CD8-positive, alpha-beta T cell (primary cell): ENCODE measurements at places on chromosomes 6 and 20.

- no peak for DNase-seq
Measured at GRCh38 chr20:56845546-56846086, 216.5 kb downstream of the TFAP2C start.

GRCh38 chr6:41702771-41703494 is 32.5 kb downstream of the TFEB start:
- no peak for DNase-seq

GRCh38 chr6:68233623-68234022 is 401.5 kb upstream of the ADGRB3 start:
- DNase-seq, result no peak

- no peak for DNase-seq
Measured at GRCh38 chr6:111210194-111210728, 123.0 kb downstream of the SLC16A10 start.

DNA sequence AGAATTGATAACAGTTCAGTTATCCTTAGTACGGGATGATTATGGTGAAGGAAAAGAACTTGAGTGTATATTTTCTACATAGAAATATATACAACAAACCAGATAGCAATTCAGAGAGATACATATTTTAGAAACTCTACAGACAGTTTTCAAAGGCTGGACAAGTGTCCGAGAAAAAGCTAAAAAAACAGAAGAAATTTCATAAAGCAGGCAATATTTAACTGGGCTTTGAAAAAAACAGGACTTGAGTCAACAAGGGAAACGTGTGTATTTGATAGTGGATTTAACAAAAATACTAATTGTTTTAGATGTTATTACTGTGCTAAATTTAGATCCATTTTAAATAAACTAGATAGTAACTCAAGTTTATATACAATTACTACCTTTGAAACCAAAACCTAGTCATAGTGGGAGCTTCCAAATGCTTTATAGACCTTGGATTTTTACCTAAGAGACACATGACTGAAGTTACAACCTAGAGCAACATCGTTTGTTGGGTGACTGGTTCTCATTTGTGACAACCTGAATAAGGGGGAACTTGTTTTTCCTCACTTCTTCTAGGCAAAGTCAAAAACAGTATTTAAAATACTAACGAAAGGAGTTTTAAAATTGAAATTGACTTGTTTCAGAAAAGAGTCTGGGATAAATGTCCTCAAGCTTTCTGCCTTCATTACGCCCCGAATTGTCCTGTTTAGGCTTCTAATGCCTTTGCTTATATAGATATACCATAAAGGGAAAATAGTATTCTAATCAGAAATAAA is 116.7 kb upstream of the PRSS16 start:
- DNase-seq, result no peak

DNA sequence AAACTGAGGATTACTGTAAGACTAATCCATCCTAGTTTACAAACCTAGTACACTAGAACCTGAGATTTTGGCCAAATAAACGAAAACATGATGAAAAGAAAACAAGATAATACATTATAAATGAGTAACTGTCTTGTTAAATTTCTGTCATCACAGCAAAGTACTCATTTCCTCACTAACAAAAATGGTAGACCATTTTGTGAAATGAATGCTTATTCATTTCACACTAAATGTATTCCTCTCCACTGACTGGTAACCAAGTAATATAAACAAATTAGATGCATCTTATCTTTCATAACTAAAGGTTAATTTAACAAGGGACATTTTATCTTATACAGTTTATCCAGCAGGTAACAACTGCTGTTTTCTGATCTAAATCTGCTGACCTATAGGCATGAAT is 143.7 kb downstream of the REV3L start:
- DNase-seq, result no peak

DNA sequence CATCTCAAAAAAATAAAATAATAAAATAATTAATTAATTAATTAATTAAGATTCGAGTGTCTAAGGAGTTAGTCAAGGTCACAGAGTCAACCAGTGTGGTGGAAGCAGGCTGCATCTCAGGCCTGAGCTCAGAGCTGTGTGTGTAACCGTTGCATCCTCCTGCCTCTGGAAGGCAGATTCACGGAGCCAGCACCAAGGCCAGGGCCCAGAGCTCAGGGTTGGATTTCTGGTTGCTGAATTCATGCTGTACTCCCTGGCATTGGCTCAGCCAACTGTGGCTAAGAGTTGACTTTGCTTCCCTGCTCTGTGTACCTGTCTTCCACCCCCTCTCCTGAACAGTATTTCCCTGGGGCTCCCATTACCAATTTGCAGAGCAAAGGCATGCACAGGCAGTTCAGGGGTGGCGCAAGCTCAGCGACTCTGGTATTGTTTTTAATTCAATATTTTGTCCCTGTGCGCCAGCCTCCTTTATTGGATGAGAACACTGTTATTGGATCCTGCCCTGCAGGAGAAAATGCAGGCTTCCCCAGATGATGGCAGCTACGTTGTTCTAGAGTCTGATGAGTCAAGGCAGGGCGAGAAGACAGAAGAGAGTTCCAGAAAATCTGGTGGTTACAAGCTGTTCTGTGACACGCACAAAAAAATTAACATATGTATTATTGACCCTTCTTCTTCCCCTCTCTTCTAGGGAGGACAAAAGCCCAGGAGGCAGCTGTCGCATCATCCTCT is 12.3 kb upstream of the CTNNBL1 start:
- no peak for DNase-seq

DNA sequence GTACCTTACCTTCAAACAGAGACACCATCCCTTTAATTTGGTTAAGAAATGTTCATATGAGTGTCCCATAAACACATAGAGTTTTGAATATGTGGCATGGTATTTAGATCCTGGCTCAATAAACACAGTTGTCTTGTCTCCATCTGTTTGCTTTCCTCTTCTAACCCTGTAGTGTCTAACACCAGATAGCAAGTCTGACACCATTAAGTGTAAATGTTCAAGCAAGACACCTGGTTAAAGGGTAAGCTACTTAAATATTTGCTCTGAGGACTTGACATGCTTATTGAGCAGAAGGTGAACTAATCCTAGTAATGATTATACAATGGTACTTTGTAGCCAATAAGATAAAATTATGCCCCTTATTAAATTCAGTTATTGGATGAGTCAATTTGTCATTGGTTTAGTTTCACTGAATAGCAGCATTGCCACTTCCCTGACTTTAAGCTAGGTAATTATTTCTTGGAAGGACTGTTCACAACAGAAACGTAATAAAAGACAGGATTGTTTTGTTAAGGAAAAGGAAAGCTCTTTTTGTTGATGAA is 26.9 kb upstream of the GOPC start:
- DNase-seq, result no peak

DNA sequence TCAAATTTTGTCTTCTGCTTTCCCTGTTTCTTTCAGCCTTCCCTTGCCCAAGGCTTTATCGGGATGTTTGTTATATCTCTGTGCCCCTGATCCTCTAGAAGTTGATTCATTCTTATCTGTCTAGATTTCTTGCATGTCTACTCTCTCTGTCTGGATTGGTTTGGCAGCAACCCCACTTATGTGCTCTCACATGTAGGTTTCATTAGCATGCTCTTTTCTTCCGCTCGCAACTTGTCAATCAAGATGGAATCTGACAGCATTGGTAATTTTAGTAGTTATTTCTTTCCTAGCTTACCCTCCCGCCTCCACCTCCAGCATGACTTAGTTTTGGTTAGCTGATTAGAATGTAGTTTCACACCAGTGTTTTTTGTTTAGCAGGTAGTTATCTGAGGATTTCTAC is 39.3 kb downstream of the LRRC1 start:
- no peak for DNase-seq

DNA sequence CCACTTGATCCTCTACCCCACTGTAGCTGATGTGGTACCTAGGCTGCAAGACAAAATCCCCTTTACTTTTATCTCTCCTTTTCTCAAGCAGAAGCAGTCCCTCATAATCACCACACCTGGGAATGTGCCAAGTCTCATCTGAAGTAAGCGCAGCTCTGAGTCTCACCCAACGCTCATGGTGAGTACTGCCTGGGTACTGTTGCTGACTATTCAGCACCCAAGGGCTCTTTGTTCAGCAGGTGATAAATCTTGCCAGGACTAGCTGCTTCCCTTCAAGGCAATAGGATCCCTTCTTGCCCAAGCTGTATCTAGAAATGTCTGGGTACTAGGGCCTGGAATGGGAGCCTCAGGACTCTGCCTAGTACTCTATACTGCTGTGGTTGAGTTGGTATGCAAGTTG is 70.9 kb downstream of the GCLC start:
- DNase-seq, result no peak

DNA sequence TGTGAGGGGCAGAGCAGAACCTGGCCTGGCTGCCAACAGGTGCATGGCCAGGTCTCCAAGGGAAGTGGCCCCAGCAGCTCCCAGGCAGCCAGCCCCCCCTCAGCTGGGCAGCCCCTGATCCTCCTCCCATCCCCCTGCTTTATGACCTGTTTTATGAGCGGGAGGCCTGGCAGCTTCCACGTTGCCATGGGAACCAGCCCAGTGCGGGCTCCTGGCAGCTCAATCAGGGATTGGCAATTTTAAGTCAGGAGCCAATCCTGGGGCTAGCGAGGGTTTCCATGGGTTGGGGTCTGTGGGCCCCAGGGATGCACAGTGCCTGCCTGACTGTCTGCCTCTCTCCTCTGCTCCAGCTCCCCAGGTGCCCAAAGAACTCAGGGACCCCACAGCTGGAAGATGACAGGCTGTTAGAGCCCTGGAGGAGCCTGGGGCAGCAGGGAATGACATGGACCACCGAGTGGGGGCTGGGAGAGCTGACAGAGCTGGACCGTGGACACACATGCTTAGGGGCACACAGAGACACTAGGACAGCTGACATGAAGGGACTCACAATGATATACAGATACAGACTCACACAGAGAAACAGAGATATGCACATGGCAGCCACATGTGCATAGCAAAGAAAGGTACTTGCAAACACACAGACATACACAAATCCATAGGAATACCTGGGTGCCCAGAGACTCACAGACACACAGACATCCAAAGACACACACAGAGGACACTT is 56.5 kb upstream of the SIRPA start:
- DNase-seq, result no peak

GRCh38 chr6:134379076-134379475 is 61.2 kb upstream of the SGK1 start:
- no peak for DNase-seq

DNA sequence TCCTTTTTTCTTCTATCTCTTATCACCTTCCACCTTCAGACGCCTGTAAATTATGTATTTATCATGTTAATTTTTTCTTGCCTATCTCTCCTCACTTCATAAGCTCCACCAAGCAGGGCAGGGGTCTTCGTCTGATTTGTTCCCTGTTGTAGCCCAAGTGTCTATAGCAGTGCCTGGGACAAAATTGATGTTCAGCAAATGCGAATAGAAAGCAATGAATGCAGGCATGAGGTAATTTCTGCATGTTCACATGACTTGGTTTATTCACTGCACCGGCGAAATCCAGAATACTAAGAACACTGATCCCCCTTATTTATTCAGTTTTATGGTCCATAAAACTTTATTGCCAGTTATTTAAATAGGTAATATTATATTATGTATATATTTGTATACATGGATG is 162.1 kb downstream of the TBC1D7 start:
- DNase-seq, result no peak

GRCh38 chr6:7758456-7758855 is 32.6 kb downstream of the BMP6 start:
- no peak for DNase-seq

DNA sequence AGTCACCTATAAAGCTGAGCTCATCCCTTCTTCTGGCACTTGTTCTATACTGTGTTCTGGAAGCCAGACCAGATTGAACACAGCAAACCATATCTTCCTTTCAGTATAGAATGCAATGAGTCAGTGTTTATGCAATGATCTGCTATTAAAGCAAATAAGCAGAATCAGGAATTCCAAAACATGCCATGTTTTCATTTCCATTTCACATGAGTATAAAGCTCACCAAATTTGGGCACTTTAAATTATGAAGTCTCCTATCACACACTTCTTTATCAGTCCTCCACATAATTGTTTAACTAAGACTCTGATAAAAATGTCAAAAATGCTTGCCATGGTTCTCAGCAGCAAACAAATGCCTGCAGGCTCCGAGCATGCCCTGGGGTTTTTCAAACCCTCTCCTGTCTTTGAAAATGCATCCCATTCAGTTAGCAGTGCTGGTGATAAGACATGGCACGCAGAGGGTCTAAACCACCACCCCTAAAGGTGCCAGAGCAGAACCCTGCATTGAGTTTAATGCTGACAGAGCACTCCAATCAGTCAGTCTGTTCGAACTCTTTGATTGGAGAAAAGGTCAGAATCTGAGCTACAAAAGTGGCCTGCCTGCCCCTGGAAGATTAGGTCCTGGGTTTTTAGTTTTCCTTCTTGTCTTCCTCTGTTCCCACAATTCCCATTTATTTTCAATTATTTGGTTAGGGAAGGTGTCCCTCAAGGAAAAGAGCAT is 234.1 kb downstream of the GMPR start:
- no peak for DNase-seq

GRCh38 chr6:23456396-23456795 is 669.6 kb upstream of the NRSN1 start:
- DNase-seq, result no peak

DNA sequence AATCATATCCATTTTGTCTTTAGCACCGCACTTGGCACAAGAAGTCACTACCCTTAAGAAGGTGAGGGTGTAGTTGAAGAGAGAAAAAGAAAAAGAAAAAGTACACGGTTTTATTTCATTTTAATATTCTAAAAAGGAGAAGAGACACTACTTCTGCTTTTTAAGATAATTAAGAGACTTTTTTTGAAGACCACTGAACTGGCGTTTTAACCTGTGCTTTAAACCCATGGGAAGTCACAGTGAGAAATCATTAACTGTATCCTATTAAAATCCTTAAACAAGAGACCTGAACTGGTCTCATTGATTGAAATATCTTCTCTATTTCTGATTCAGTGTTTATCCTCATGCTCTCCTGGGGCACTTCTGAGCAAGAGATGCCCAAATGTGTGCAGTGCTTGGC is 243.5 kb downstream of the TMEM242 start:
- no peak for DNase-seq

DNA sequence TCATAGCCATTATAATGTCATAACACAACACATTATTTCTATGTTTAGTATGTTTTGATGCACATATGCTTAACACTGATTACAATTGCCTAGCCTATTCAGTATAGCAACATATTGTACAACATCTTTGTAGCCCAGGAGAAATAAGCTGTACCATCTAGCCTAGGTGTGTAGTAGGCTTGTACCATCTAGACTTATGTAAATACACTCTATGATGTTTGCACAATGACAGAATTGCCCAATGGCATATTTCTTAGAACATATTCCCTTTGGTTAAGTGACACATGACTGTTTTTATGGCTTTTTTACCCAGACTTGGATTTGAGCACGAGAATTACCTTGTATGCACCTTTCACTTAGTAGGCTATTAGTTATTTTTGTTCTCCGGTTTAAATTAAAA is 64.5 kb upstream of the HIVEP1 start:
- DNase-seq, result no peak
